ENCODE measurements at places on chromosomes 3 and 15.

DNA sequence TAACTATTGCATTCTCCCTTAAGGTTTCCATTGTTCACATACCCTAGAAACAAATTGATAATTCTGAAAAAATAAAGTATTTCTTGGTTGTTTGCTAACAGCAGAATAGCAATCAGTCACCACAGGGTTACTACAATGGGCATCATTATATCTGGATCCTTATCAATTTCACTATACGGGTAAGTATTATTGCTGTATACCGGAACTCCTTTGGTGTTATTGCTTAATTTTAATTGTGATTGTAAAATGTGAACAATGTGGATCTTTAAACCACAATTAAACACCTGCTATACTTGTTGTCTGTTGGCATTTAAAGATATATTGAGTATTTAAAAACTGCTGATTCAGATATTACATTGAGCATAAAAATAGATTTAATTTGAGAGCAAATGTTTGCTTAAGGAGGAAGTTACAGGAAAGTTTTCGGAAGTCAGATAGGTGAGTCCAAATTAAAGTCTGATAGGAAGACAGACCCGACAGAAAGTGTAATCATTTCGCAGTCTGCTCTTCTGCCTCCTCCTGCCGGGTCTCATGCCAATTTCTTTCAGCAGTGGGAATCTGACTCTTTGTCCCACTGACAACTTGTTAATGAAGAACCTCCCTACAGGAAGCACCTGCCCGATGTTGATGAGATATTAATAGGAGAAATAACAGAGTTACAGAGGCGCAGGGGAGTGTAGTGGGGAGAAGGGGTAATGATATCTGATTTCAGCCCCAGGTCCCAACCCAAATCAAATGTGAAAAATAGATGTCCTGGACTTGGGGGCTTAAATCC lies 169.7 kb upstream of the TBC1D5 start:
- no peaks in the 10 kb centered on the region for H3K4me1 ChIP-seq
- no peak overlapping the region for H3K4me3 ChIP-seq
- H3K27me3 ChIP-seq, result no peaks in the 10 kb centered on the region
- H3K36me3 ChIP-seq, result no peaks in the 10 kb centered on the region
- H3K27ac ChIP-seq, result no peak overlapping the region

DNA sequence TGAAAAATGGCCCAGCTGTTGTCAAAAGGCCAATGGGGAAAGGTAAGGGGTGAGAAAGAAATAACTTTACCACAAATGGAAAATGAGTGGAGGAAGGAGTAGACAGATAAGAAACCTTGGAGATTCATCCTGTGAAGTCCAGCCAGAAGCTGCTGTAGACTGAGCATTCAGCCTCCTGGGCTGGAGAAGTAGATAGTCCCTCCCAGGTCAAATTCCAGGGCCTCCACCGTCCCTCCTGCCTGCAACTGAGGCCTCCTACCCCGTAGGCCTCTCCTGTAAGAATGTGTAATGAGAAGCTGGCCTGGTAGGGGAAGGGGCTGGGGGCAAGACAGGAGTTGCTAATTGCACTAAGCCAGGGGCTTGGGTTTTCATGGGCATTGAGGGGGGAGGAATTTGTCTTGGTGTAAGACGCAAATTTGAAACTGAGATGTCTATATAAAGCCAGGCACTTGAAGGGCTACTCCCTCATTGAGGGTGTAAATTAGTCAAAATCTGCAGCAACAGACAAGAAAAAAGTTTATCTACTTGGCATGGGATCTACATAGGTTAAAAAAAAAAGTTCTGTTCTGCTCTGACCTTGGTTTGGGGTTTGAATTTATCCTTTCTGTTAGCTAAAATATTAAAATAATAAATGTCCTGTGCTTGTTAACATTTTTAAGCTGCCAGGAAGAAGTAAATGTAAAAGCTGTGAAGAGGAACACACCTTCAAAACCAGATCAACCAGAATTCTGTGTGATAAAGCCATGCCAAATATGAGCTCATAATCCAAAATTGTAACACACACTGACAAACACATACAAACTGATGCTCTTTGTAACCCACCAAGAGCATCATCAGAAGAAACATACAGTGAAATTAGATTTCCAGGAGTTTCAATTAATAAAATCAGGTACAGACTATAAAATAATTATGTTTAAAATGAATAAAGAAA lies 1.7 kb upstream of the RBP2 start:
- no peak overlapping the region for H3K4me3 ChIP-seq
- DNase-seq, result no peak
- no peaks in the 10 kb centered on the region for H3K27me3 ChIP-seq
- no peak overlapping the region for H3K27ac ChIP-seq
- H3K36me3 ChIP-seq, result no peaks in the 10 kb centered on the region

DNA sequence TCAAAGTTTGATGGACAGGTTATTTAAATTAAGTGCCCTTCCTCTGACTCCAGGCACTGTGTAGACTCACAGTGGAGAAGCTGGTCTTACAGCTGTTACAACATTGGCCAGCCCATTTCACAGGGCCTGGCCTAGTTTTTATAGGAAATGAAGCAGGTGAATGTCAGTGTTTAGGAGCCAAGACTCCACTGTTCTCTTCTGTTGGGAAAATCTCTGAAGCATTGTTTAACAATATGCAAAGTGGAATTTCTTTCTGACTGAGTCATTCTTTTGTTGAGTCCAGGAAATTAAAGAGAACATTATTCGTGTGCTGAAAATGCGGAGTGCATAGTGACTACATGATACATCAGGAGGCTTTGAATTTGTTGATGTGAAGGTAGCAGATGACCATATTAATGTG lies 64.7 kb downstream of the ARRDC4 start:
- DNase-seq, result no peak
- no peak overlapping the region for H3K4me3 ChIP-seq
- no peak overlapping the region for H3K27ac ChIP-seq
- H3K36me3 ChIP-seq, result no peaks in the 10 kb centered on the region

DNA sequence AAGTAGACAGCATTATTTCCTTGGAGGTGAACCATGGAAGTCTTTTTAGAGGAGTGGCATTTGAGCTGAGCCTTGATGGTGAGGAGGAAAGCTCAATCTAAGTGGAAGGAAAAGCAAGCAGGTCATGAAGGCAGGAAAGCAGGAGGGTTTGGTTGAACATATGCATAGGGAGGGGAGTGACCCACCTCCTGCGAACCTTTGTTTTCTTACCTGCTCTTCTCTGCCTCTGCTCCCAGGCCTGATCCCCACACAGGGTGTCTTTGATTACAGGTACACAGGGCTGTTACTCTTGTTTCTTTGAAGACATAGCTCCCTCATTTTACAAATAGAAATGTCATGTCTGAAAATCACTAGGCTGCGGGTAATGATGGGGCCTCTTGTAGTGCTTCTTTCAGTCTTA lies 248.1 kb upstream of the TPRG1 start:
- no peaks in the 10 kb centered on the region for H3K36me3 ChIP-seq
- no peaks in the 10 kb centered on the region for H3K27me3 ChIP-seq
- DNase-seq, result no peak
- H3K4me1 ChIP-seq, result no peaks in the 10 kb centered on the region

- no peak overlapping the region for H3K27ac ChIP-seq
- H3K4me1 ChIP-seq, result no peaks in the 10 kb centered on the region
- H3K4me3 ChIP-seq, result no peak overlapping the region
- DNase-seq, result no peak
- no peaks in the 10 kb centered on the region for H3K36me3 ChIP-seq
These were observed 77.2 kb downstream of the IL12A start for GRCh38 chr3:160065786-160066185.

All from gastrocnemius medialis (tissue), 4 donors.